Activated T-cell treated with anti-CD3 and anti-CD28 coated beads, Interleukin-2, amount 50 U/mL, for 48 hours (primary cell): ENCODE measurements at places on chromosomes 13 and 19.

- DNase-seq = no peak
Measured at GRCh38 chr13:91312324-91312723, 35.2 kb upstream of the MIR17HG start.

- peak; percentile 68 for DNase-seq
Measured at GRCh38 chr19:14475251-14476073, at the start of gene PTGER1. PTGER1 (minus strand) TSS chr19:14475354; CDS start chr19:14474320, 1,034 bp downstream.

- DNase-seq = no peak
Measured at GRCh38 chr19:28794301-28794700, 418.6 kb downstream of the UQCRFS1 start.

GRCh38 chr19:44608391-44608821 lies 5.0 kb upstream of the IGSF23 start:
- DNase-seq = no peak

DNA sequence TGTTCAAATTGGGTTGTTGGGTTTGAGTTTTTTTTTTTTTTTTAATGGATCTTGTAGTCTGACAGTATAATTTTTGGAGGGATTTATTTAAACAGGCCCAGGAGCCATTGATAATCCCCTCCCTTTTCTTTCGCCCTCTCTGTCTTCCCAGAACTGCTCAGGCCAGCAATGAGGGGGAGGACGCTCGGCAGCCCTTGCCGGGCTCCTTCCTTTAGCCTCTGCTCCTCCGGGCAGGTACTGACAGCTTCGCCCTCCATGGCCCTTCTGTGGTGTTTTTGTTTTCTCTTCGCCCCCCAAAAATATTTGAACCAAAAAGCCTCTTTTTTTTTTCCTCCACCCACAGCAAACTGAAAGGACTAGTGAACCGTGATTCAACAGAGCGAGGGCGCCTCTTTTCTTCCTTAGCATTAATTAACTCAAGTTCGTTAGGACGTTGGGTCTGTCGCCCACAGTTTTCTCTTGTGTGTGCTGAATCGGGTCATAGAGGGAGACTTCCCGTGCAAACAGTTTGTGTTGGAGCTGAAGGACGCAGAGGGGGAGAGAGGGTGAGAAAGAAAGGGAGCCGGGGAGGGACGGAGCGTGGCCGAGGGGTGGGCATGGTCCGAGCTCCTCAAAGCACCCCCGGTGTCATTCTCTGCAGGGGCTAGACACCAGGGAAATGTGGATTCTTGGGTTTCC lies 21.5 kb downstream of the NFIX start:
- DNase-seq = no peak

- DNase-seq = no peak
Measured at GRCh38 chr19:49894011-49894664, 2.5 kb downstream of the IL4I1 start.

GRCh38 chr13:38582133-38582532 lies 104.7 kb upstream of the FREM2 start:
- no peak for DNase-seq

- DNase-seq = no peak
Measured at GRCh38 chr13:42832341-42833096, 51.1 kb downstream of the FAM216B start.

GRCh38 chr13:42322806-42323205 lies 50.9 kb downstream of the AKAP11 start:
- DNase-seq = no peak

GRCh38 chr13:59450229-59450628 lies 713.5 kb downstream of the DIAPH3 start:
- no peak for DNase-seq

GRCh38 chr13:24147570-24147963 lies 13.0 kb upstream of the SPATA13 start:
- no peak for DNase-seq

- no peak for DNase-seq
Measured at GRCh38 chr13:21723807-21724505, 53.1 kb downstream of the FGF9 start.

DNA sequence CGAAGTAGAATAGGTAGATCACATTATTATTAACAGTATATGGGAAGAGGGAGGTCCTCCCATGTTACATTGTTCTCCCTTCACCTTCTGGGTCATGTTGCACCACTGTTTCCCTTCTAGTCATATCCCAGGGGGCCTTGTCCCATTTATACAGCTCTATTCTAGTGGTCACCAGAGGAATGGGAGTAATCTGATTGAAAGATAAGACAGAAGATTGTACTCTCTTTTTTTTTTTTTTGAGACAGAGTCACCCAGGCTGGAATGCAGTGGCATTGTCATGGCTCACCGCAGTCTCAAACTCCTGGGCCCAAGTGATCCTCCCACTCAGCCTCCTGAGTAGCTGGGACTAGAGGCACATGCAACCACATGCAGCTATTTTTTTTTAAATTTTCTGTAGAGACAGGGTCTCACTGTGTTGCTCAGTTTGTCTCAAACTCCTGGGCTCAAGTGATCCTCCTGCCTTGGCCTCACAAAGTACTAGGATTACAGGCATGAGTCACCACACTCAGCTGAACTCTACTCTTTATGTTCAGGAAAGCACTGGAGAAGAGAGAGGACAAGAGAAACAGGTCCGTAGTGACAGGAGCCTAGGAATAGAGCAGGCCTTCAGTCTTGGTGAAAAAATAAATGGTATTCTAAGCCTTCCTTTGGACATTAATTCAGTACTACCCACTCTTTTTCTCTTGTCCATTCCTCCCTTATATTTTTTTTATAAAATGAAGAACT lies 4.3 kb upstream of the ZNF529 start:
- no peak for DNase-seq

DNA sequence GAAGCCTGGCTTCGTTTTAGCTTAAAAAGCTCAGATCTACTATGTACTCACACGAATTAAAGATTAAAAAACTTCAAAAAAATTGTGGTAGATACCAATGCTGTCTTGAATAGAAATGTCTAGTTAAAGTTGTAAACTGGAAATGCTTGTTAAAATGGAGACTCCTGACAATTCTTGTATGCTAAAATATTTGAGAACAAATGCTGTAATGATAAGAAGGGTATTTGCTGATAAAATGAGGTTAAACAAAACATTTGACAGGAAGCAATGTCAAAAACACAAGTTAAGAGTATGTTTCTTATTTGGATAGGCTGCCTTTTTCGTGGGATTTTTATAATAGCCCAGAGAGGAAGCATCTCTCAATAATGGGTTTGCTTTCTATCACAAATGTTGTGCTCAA lies 48.0 kb upstream of the POSTN start:
- DNase-seq = no peak

DNA sequence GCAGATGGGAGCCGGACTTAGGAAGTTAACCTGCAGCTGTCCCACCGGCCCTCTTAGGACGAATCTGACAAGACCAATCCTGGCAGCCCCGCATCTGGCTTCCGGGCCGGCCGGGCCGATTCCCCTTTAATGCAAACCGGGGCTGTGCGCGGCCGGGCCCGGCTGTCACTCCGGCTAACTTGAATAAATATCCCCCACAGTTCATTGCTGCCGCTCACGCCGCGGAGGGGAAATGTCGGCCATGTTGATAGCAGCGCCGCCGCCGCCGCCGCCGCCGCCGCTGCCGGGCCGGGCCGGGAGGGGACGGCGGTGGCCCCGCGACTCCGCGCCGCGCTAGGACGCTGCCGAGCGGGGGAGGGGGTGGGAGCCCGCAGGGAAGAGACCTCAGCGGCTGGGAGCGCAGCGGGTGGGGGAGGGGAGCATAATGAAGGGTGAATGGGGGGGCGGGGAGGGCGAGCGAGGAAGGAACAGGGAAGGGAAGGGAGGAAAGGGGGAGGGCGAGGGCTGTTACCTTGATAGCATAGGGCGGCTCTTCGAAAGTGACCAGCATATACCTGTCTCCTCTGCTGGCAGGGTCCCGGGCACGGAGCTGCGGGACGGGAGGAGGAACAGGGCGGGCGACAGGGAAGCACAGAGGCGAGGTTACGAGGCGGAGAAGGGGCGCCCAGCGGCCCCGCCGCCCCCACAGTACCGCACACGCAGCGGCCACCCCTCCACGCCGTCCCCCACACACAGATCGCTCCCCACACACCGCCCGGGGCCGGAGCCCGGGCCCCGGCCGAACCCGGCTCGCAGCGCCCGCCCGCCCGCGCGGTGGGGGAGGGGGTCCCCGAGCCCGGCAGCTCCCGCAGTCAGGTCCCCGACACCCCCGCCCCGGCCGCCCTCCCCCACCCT lies 1.1 kb downstream of the INTS6 start:
- peak; percentile 85 for DNase-seq

- peak; percentile 83 for DNase-seq
Measured at GRCh38 chr19:13104360-13104847, 1.7 kb upstream of the LYL1 start.

- peak; percentile 60 for DNase-seq
Measured at GRCh38 chr19:35211545-35212230, 16.9 kb downstream of the FAM187B start.

- DNase-seq = no peak
Measured at GRCh38 chr13:45521297-45521696, 56.6 kb downstream of the COG3 start.

DNA sequence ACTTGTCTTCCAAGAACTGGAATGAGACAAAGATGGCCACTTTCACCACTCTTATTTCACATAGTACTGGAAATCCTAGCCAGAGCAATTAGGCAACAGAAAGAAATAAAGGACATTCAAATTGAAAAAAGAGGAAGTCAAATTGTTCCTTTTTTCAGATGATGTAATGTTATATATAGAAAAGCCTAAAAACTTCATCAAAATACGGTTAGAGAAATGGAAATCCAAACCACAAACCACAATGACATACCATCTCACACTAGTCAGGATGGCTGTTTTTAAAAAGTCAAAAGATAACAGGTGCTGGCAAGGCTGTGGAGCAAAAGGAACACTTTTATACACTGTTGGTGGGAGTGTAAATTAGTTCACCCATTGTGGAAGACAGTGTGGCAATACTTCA lies 113.3 kb upstream of the SPRY2 start:
- DNase-seq = no peak

- no peak for DNase-seq
Measured at GRCh38 chr13:79491715-79492114, 10.8 kb downstream of the NDFIP2 start.

DNA sequence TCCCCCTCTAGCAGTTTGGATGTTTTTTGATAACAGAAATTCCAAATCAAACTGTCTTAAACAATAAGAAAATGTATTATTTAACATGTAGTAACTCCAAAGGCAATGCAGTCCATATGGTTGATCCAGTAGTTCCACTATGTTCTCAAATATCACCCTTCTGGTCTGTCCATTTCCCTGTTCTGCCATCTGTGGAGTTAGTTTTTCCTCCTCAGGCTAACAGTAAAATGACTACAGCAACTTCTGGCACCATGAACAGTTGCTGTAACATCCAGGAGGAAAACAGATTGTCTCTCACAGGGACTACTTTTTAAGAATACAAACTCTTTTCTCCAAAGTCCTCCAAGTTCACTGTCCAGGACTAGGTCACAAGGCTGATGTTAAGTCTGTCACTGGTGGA lies 455.4 kb downstream of the FGF14 start:
- no peak for DNase-seq

GRCh38 chr19:46951171-46951986 lies 68.3 kb upstream of the NPAS1 start:
- peak; percentile 61 for DNase-seq

DNA sequence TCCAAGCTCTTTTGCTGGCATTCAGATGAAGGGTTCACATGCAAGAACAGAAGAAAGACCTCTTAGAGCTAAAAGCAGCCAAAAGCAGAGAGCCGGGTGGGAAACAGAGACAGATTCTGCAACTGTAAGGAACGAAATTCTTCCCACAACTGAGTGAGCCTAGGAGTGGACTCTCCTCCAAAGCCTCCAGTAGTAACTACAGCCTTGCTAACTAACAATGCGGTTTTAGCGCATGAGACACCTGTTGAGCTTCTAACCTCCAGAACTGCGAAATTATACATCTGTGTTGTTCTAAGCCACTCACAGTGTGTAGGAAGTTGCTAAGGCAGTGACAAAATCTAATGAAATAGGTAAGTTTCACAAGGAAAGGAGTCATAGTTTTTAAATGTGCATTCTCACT lies 98.1 kb upstream of the SLITRK1 start:
- no peak for DNase-seq

GRCh38 chr13:101556676-101557123 lies 104.2 kb downstream of the ITGBL1 start:
- no peak for DNase-seq

- DNase-seq = no peak
Measured at GRCh38 chr19:18266771-18267686, 7.2 kb downstream of the IQCN start.

GRCh38 chr13:30002577-30002976 lies 152.2 kb upstream of the UBL3 start:
- DNase-seq = no peak

DNA sequence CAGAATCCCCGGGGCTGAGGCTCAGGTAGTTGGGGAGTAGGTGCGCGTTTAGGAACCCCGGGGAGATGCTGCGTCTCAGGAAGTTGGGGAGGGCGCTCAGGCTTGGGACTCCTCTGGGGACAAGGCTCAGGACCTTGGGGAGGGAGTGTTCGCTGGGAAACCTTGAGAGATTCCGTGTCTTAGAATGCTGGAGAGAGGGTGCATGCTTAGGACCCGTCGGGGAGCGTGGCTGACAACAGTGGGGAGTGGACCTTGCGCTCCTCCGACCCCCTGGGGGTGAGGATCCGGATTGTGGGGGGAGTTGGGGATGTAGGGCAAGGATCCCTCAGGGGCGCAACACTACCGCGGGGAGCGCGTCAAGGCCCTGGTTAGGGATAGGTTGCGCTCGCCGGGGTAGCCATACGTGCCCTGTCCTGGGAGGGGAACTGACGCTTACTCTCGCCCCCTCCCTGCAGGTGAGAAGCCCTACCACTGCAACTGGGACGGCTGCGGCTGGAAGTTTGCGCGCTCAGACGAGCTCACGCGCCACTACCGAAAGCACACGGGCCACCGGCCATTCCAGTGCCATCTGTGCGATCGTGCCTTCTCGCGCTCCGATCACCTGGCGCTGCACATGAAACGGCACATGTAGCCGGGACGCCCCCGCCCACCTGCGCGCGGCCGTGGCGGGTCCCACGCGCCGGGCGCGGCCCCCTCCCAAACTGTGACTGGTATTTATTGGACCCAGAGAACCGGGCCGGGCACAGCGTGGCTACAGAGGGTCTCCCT lies 2.0 kb downstream of the KLF2 start:
- DNase-seq = peak; percentile 46

DNA sequence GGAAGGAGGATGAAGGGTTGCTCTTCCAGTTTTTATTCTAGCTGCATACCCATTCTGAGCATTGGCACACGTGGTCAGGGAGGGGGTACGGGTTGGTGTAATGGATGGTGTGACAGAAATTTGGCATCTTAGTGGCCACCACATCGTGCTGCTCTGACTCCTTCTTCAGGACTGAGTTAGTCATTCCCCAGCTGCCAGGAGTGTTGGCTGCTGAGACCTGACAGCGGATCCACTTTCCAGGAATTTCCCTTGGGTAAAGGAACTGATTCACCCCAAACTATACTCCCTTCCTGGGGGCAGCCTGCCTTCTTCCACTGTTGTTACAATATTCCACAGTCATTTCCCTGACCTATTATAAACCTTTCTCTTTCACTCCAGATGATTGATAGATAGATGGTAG lies 595.5 kb upstream of the KLHL1 start:
- DNase-seq = no peak

GRCh38 chr13:19587635-19588300 lies 26.4 kb upstream of the TPTE2 start:
- DNase-seq = peak; percentile 19
